Stimulated activated CD4-positive, alpha-beta T cell treated with anti-CD3 and anti-CD28 coated beads, Interleukin-12 subunit alpha, Interleukin-12 subunit beta, amount 100 ng/mL, for 24 hours (primary cell): ENCODE measurements at places on chromosomes 7 and 10.

- no peak for DNase-seq
Measured at GRCh38 chr7:24881623-24882022, 98.4 kb downstream of the OSBPL3 start.

DNA sequence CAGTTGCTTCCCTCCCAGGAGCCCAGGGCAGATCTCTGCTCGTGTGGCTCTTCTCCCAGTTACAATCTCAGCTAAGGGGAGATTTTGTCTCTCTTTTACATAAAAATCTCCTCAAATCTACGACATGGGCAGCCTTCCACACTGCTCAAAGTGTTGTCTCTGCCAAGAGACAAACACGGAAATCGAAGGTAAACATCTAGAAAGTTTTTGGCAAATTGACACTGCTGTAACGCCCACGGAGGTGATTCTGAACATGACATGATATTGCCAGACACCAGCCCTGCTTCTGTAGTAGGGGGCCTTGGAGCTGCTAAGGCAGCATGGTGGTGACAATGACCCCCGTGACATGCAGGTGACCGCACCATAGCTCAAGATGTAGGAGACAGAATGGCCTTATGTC lies 128.3 kb downstream of the CCDC3 start:
- no peak for DNase-seq

DNA sequence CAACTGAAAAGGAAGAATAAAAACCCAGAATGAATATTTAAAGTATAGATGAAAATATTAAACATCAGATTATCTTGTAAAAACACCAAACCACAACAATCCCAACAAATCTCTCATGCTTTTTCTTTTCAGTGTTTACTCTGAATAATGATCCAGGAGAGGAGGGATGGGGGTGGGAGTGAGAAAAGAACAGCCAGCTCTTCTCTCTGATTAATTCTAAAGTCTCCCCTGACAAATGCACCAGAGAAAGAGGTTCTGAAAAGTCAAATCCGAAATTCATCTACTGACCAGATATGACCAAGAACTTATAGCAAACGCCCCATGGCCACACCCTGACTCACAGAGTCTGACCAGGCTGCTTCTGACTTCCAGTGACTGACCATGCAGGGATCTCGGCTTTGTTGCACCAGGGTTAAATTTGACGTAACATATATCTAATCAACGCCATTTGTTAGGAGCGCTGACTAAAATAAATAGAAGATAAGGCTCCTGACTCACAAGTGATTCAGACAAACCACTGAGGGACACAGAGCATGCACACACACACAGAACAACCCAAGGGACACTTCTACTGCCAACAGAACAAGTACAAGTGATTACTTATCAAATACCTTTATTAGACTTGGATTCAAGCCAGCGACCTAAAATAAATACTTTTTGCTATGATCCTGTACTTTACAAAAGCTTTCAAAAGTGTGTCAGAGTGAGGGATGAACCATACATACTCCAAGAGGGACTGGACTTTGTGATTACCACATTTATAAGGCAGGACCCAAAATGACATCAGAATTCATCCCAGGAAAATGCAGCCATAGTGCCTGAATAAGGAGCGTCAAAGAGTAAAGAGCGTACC lies 9.3 kb upstream of the SPOCK2 start:
- DNase-seq, result no peak

GRCh38 chr10:45253183-45253914 lies 62.1 kb downstream of the OR13A1 start:
- DNase-seq, result no peak

DNA sequence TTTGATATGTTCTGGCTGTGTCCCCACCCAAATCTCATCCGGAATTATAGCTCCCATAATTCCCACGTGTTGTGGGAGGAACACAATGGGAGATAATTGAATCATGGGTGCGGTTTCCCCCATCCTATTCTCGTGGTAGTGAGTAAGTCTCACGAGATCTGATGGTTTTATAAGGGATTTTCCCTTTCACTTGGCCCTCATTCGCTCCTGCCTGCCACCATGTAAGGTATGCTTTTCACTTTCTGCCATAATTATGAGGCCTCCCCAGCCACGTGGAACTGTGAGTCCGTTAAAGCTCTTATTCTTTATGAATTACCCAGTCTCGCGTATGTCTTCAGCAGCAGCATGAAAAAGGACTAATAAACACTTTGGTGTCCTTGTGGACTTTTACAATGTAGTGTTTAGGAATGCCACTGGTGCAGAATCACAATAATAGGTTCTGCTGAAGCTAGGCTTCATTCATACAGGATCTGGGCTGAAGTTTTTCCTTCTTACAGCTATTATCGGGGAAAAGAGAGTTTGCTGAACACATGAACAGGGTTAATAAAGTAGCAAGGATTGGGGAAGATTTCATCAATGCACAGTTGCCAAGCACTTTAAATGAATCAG lies 74.3 kb downstream of the CPED1 start:
- no peak for DNase-seq

GRCh38 chr10:29617880-29618340 lies 16.9 kb downstream of the SVIL start:
- DNase-seq, result no peak

- DNase-seq, result no peak
Measured at GRCh38 chr10:91771907-91772306, 26.3 kb upstream of the TNKS2 start.

DNA sequence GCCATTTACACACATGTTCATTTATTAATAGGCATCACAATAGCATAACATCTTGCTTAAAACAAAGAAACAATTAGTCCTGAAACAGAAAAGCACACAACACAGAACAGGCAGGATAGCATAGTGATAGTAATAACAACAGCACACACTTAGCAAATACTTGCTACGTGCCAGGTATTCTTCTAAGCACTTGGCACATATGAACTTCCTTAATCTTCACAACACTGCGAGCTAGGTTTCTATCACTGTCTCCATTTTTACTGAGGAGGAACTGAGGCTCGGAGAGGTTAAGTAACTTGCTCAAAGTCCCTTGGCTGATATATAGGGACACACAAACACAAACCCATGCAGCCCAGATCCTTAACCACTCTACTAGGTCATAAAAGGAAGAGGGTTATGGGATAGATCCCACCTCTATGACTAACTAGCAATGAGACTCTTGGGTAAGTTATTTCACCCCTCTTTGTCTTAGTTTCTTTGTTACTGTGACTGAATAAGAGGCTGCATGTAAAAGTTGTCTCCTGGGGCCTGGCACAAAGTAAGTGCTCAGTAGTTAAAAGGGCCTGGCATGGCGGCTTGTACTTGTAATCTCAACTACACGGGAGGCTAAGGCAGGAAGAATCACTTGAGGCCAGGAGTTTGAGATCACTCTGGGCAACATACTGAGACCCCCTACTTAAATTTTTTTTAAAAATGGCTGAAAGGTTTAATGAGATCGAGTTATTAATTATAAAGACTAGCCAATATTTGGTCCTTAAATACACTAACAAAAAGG lies 181.0 kb upstream of the RHOBTB1 start:
- no peak for DNase-seq

DNA sequence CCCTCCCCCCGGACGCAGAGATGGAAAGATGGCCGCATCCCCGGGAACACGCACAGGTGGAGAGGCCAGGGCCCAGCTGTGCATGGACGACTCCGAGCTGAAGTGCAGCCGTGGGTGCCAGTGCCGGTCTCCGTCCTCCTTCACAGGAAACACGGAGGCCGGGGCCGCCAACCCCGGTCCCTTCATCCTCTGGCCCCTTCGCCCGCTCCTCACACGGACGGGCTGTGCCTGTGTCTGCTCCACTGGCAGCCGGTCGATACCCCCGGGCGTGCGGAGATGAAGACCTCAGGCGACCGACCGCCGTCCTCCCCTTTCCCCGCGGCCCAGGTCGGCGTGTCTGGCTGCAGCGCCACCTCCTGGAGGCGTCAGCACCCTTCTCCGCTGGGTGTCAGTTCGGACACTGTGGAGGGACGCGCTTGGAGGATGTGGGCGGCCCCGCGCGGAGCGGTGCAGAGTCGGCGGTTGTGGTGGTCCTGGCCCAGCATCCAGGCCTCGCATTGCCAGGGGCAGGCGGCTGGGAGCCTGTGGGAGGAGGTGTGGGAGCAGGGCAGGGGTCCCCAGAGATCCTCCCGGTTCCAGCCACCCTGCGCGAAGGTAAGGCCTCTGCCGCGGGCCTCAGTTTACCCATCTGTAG lies 9.9 kb downstream of the ZNF511 start:
- DNase-seq, result peak; percentile 59

DNA sequence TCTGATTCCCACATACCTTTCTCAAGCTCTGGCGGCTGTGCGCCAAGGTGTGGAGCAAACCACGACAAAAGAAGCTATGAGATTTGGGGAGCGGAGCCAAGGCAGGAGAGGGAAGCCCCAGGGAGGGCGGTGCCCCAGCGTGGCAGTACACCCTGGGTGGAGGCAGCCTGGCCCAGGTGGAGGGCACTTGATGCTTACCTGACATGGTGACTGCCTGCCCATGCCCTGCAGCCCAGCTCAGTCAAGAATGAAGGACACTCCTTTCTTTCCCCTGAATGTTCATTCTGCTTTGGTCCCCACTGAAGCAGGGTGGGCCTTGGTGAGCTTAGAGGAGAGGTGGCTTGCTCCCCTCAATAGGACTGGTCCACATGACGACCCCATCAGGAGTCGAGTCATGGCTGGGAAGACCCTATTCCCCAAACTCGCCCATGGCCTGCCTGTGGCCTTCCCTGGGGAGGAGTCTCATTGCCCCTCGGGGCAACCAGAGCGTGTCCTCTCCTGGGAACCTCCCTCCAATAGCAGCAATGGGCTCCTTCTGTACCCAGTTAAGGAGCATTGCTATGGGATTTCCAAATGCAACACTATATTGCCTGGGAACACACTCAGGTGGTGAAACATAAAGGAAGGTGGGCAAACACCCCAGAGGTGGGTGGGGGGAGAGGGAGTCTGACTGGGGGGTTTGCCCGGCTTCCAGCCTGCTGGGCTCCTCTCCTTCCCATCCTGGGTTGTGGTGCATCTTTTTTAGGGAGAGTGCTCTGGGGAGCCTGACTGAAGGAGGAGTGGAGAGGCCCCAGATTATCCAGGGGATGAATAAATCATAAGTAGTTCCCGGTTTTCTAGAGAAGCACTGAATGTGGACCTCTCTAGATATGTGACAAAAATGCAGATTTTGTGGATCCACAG lies 22.7 kb downstream of the RAMP3 start:
- DNase-seq, result no peak

GRCh38 chr10:93718937-93719725 lies 16.7 kb upstream of the FRA10AC1 start:
- no peak for DNase-seq

GRCh38 chr7:69597278-69598076 lies 798 bp upstream of the AUTS2 start:
- DNase-seq, result no peak

DNA sequence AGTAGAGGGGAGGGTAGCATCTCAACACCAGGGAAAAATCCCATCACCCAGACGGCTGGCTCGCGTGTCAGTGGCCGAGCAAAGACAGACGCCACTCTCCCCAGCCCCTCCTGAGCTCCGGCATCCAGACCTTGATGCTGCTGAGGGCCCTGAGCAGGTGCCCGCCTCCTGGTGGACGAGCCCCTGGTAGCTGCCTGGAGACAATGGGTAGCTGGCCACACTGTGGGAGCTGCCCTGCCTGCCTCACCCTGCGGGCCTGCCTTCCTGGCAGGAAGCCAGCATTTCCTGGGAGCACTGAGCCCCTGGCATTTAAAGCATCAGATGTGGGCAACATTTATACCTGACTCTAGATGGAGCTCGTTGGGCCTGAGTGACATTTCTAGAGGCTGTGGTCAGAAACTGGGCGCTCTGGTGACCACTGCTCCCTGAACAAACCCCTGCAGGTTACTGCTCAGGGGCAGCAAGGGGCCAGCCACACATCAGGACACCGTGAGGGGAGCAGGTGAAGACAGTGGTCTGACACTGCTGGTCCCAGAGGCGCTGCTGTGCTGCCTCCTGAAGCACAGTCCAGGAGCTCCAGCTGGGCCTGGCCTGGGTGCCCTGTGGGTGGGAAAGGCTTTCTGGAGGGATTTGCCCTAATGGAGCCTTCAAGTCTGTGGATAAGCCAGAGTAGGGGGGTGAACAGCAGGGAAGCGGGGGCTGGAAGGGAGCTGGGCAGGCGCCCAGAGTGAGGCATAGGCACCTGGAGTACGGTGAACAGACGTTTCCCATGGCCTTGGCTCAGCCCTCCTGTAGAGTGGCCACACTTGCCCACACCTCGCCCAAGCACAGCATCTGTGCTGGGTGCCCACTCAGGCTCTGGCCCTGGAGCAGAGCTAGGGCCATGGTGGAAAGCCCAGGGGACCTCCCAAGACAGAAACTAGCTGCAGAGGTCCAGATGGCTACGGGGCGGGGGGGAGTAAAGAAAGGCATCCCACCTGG lies 138.7 kb downstream of the MAPK8 start:
- no peak for DNase-seq

- DNase-seq, result no peak
Measured at GRCh38 chr10:89481662-89482061, 53.7 kb downstream of the SLC16A12 start.

GRCh38 chr10:100349672-100350071 lies 2.6 kb downstream of the SCD start:
- DNase-seq, result no peak

GRCh38 chr7:102830197-102830596 lies 81.4 kb downstream of the FAM185A start:
- DNase-seq, result no peak

DNA sequence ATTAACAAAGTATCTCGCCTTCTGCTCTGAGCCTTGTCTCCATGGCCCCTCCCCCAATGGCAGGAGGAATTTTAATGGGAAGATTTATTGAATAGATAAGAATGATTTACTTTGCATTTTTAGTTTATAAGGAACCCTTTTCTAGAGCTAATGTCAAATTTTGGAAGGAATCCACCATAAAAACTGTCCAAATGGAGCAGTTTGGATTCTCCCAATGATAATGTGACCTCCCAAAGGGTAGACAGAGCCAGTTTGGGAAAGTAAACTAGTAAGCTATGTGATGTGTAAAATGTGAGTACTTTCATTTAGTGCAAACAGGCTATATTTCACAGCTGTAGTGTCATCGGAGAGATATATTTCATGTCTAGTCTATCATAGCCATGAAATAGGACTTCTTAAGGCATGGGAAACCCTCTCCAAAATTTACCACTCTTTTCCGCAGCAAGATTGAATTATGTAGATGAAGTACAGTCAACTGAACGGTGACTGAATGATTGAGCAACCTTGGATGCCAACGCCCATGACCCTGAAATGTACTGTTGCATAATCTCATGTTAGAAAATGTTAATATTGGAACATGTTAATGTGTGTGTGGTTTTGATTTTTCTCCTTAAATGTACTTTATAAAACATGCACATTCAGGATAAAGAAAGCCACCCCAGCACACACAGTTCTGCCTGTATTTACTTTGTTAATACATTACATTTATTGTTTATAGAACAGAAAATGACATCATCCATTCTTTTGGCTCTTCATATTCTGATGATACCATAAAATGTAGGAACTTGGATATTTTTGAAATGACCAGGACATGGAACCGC lies 140.6 kb downstream of the NRP1 start:
- no peak for DNase-seq
